Heart left ventricle (tissue), 16 donors: ENCODE measurements at places on chromosomes 12 and 14. TPM values are rescaled to one million over a fixed set of nuclear protein-coding genes. Genes with fewer than 3 reads are reported as not detected.
A peak's percentile ranks its signal among the peaks of the same experiment; 100 is the strongest.

- no peak for DNase-seq
Observed at GRCh38 chr12:614411-614970, 48.8 kb downstream of the NINJ2 start.

DNA sequence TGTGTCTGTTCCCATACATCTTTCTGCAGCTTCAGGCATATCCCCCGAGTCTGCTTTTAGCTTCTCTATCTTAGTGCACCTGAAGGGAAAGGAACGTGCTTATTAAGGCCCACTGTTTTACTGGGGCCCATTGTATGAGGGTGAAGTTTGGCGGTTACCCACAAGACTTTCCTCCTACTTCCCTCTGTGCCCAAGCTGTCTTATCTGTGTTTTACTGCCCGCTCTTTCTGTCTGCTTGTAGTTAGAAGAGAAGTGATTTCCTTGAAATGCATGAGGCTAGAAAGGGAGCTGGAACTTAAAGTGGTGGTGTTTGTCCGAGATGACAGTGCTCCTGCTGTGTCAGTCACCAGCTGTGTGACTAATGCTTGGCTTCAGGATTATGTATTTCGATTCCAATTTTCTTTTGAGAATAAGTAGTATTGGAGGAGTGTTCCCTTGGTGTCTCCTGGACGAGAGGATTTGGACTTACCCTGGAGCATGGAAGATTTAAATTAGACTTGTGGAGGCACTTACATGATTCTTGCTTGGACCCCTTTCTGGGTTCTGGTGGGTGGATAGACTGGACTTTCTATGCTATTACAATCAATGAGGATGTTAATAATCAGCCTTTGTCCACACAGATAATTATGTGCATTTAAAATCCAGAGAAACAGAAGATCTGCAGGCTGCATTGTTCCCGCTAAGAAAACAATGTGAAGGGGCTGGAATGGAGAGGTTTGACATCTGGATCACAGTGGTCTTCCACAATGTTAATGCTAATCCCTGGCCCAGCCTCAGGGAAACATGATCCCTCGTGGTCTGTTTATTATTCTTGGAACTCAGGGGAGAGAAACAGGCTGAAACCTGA is 13.9 kb upstream of the KRT86 start:
- DNase-seq, result no peak

- no peak for DNase-seq
Observed at GRCh38 chr12:49253033-49253623, 11.8 kb upstream of the TUBA1C start.

GRCh38 chr12:74394647-74395046 is 143.0 kb upstream of the ATXN7L3B start:
- DNase-seq, result no peak

DNA sequence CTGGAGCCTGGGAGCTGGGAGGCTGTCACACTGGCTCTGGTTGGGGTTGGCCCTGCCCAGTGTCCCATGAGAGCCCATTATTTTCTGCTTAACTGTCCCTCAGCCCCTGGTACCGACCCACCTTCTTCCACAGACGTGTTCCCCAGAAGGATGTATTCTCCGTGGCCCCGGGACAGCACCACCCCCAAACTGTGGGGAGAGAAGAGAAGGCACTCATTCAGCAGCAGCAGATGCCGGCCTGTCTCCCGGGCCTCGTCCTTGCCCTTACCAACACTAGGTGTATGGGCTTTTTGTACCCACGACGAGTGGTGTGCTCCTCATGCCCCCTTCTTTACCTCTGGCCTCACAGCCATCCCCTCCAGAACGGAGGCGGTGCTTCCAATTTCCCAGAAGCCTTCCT is 38.1 kb downstream of the LRTM2 start:
- no peak for DNase-seq

- no peak for DNase-seq
Observed at GRCh38 chr14:65268594-65268993, 143.9 kb upstream of the FUT8 start.

GRCh38 chr12:104063712-104064030 is 660 bp upstream of the HCFC2 start:
- no peak for DNase-seq

- no peak for DNase-seq
Observed at GRCh38 chr14:99576304-99576703, 27.7 kb downstream of the CCDC85C start.

- DNase-seq, result no peak
Observed at GRCh38 chr12:21962236-21962635, 21.0 kb upstream of the ABCC9 start.

DNA sequence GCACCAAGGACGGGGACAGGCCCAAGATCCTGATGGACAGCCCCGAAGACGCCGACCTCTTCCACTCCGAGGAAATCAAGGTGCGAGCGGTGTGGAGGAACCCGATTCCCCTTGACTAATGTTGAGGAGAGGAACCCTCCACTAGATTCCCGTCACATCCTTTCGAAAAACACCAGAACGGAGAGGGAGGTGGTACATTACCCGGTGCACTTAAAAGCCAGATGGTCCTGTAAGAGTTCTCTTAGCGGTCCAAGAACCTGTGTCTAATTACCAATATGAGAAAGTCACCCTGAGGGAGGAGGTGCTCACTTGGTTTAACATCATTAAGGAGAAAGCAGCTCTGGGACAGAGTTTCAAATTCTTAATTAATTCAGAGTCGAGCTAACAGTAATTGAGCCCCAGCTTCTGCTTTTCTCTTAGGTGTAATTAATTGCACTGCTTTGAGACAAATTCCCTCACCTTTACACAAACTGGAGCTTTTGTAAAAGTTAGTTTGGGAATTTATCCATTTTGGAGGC is 450 bp downstream of the PRKAB1 start:
- no peak for DNase-seq

GRCh38 chr14:96275177-96276112 is 19.4 kb downstream of the BDKRB1 start:
- DNase-seq, result peak; percentile 58

DNA sequence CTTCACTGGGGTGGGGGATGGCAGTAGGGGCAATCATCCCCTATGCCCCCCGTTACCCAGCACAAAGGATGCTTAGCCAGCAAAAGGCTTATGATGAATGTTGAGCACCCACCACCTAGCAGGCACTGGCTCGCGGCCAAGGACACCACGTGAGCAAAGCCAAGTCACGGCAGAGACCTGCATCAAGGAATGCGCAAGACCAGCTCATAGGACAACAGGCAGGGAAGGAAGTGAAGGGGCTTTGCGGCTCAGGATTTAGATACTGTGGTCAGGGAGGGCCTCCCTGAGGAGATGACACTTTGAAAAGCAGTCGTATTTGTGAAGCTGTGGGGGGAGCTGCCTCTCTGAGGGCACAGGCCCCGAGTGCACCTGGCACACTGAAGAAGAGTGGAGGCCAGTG is 32.8 kb downstream of the SH2B3 start:
- peak; percentile 53 for DNase-seq

GRCh38 chr14:32381869-32382268 is 52.8 kb downstream of the AKAP6 start:
- no peak for DNase-seq

- DNase-seq, result no peak
Observed at GRCh38 chr12:106581543-106582248, 1.1 kb upstream of the RFX4 start.

GRCh38 chr14:61269321-61270083 is 11.6 kb downstream of the TMEM30B start:
- DNase-seq, result peak; percentile 72

GRCh38 chr12:5244513-5244972 is 187.4 kb upstream of the NTF3 start:
- no peak for DNase-seq

DNA sequence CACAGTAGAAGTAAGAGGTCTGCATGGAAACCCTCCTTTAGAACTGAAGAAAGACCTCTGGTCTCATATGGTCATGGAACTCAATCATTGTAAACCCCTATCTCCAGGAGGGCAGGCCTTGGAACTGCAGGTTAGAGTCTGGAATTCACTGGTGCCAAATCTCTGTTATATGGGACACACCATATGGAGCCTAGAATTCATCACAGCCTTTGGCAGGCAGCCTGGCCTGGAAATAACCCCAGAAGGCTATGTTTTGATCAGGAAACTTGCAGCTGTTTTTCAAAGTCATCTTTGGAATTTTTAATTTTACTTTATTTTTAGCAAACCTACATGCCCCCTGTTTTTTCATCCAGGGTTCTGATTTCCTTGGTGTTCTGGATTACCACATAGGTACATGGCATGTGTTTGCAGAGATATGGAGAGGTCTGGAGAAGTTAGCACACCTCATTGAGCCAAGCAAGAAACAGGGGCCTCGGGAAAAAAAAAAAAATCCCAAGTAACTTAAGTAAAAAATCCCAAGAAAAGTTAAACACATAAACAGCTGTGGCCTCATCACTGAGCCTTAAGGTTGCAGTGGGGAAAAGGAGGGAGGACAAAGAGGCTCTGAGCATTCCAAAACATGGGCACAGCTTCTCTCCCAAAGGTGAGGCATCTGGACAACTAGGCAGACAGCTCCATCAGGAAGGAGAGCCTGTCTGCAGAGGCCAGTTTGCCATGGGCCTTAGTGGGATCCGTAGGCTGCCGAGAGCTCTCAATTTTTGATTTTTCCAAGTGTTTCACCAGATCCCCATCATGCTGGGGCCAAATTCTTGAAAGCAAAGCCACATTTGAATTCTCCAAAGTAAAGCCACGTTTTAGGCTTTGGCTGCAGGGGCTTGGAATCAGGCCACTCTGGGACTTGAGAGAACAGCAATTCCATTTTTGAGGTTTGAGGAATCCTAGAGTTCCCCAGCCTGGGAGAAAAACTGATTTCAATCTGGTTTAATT is 339.6 kb upstream of the TBX3 start:
- DNase-seq, result peak; percentile 45

DNA sequence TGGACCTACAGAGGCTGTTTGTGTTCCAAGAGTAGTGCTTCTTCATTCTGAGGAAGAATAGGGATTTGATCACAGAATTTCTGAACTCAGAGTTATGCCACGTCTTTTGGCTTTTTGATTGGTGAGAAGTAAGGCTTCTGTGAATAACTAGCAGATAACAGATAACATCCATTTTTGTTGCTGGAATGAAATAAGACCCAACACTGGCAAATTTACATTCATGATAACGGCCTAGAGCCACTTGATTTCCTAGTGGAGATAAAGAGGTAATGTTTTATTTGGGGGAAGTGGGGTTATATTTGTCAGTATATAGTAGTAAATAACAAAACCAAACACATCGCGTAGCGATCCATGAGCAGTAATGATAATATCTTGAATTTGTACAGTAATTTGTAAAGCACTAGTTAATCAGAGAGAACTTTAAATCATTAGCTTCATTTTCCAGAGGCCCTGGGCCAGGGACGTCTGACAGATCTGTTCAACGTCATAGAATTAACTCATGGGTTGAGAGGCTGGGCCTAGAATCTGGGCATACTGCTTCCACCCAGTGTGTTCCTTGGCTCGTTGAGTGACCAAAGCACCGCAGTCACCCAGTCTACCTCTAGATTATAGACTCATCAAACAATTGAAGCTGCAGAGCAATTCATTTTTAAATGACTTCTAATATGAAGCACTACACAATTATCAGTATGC is 79.6 kb downstream of the HMGA2 start:
- no peak for DNase-seq

GRCh38 chr14:85316701-85317410 is 213.1 kb upstream of the FLRT2 start:
- no peak for DNase-seq

GRCh38 chr14:63474111-63474510 is 69.1 kb downstream of the PPP2R5E start:
- no peak for DNase-seq

GRCh38 chr14:98210045-98210672 is 1061.8 kb downstream of the BCL11B start:
- no peak for DNase-seq

DNA sequence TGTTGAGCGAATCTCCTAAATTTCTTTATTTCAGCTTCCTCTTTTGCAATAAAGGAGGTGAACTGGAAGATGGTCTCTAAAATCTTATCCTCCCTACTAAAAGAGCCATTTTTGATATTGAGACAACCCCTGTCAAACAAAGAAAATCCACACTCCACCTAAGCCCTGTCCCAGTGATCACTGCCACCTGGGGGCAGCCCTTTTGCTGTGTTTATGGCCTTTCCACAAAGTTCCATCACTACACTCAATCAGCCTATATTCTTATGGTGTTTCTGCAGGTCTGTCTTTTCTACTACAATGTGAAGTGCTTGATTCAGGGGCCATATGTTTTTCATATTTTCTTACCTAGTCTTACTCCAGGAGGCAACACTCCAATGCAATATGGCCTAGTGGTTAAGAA is 163.7 kb downstream of the BMP4 start:
- no peak for DNase-seq

DNA sequence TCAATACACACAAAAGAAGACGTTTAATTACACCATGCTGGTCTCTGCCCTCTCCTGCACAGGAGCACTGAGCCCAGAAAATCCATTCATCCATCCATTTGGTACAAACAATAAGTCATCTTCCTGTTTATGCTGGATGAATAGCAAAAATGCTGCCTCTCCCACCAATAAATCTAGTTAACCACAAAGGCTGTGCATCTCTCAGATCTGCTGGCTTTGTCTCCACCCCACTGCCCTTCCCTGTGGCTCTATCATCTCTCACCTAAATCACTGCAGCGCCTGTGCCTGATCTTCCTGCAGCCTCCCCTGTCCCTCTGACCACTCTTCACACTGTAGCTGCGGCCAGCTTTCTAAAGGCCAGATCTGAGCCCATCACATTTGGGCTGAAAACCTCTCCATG is 72.9 kb upstream of the DDX11 start:
- peak; percentile 5 for DNase-seq

DNA sequence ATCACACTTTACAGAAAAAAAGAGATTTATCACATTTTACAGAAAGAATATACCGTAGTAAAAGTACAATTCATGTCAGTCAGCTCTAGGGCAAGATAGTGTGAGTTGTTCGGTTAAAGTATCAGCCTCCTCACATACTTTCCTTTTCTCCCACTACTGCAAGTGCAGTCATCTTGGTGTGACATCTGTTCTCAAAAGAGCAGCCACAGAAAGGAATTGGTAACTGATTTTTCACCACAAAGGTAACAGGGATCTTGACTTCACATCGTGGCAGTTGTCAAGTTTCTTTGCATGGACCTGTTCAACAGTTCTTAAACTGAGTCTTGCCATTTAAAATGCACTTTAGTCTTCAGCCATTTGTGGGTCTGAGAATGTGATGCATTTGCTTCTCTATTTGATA is 5.0 kb upstream of the E2F7 start:
- DNase-seq, result no peak

Gene PIWIL1
- not detected for polyA plus RNA-seq

Gene KRT75
- not detected for polyA plus RNA-seq

Gene KRT83
- polyA plus RNA-seq, result not detected

Gene TMPRSS12
- polyA plus RNA-seq, result not detected

Gene PRPF40B
- 21.1 TPM for polyA plus RNA-seq

Gene DUSP6
- 4.8 TPM for polyA plus RNA-seq

Gene GPR137C
- 0.61 TPM for polyA plus RNA-seq

Gene SLC5A8
- not detected for polyA plus RNA-seq

Gene GALNT16
- 48.6 TPM for polyA plus RNA-seq

Gene RNASE13
- polyA plus RNA-seq, result not detected

Gene CFAP54
- polyA plus RNA-seq, result 0.14 TPM

Gene GDF11
- 15.7 TPM for polyA plus RNA-seq

Gene TAMALIN
- polyA plus RNA-seq, result 26.5 TPM

Gene GPD1
- 10.0 TPM for polyA plus RNA-seq

Gene TSPAN8
- 0.30 TPM for polyA plus RNA-seq

Gene RNF212B
- polyA plus RNA-seq, result not detected

Gene BCL2L14
- polyA plus RNA-seq, result not detected

Gene ADCY6
- 60.6 TPM for polyA plus RNA-seq
